HCT116 (cell line): ENCODE measurements at places on chromosomes 13 and 19. TPM values are rescaled to one million over a fixed set of nuclear protein-coding genes. Genes with fewer than 3 reads are reported as not detected.

The ANGPTL4 gene
- total RNA-seq, result 54.8 TPM

The CCDC194 gene
- total RNA-seq, result not detected

The CYP4F8 gene
- total RNA-seq, result not detected

GRCh38 chr19:39131255-39131755, 5.7 kb downstream of the PAK4 start:
- no peak for DNase-seq

DNA sequence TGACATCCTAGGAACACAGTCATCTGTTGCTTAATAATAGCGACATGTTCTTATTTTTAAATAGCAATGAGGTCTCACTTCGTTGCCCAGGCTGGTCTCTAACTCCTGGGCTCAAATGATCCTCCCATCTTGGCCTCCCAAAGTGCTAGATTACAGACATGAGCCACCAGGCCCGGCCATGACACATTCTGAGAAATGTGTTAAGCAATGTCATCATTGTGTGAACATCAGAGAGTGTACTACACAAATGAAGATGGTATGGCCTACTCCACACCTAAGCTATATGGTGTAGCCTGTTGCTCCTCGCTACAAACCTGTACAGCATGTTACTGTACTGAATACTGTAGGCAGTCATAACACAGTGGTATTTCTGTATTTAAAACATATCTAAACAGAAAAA, 24.6 kb upstream of the GARRE1 start:
- DNase-seq, result no peak

DNA sequence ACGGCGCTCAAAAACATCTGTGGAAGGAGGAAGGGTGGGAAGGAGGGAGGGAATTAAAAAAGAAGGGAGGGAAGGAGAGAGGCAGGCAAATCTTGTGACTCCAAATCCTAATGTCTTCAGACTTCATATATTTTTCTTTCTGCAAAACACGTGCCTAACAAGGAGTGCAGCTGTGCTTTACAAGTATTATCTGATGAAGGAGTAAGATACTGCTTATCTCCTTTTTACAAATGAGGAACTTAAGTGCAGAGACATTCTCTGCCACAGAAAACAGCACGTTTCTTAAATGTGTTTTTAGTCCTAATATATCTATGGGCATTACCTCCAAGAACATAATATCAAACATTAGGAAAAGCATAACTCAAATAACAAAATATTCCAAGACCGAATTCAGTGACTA, 6.5 kb downstream of the FLT3 start:
- no peak for DNase-seq
